ENCODE measurements at places on chromosomes 3 and 15.

DNA sequence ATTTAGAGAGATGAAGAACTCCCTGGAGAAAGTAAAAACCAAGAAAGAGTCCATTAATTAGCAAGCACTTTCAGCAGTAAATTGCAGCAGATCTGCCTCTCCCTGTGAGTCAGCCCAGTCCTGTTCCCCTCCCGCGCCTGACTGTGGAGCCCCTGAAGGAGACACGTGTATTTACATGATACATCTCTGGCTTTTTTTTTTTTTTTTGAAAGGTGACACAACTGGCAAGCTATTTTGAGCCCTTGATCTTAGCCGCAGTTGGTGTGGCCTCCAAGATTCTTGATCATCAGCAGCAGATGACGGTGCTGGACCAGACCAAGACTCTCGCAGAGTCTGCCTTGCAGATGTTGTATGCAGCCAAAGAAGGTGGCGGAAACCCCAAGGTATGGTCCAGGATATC lies 271.8 kb upstream of the TPM1 start:
- DNase-seq: no peak

DNA sequence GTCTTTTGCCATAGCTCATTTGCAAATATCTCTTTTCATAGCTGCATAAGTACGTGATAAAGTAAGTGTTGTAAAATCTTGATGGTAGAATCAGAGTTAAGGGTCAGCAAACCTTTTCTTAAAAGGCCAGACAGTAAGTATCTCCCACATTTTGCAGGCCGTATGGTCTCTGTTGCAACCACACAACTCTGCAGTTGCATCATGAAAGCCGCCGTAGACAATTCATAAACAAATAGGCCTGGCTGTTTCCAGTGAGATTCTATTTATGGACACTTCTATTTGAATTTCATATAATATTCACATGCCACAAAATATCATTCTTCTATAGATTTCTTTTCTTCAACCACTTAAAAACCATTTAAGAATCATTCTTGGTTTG lies 248.5 kb downstream of the TLE3 start:
- DNase-seq: no peak

DNA sequence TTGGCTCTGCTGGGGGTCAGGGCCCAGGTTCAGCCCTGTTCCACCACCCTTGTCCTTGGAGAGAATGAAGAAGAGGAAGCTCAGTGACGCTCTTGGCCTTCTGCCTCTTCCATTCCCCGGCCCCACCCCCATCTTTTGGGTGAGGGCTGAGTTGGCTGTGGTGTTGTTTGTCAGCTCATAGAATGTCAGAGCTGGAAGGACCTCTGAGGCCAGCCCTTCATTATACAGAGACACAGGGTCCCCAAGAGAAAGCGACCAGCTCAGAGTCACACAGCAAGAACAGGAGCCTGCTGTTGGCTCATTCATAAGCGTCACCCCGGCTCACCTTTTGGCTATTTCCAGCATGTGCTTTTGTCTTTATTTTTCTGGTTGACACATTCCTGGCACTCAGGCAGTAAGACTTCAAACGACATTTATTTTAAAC lies 68.2 kb downstream of the AAGAB start:
- DNase-seq: no peak

DNA sequence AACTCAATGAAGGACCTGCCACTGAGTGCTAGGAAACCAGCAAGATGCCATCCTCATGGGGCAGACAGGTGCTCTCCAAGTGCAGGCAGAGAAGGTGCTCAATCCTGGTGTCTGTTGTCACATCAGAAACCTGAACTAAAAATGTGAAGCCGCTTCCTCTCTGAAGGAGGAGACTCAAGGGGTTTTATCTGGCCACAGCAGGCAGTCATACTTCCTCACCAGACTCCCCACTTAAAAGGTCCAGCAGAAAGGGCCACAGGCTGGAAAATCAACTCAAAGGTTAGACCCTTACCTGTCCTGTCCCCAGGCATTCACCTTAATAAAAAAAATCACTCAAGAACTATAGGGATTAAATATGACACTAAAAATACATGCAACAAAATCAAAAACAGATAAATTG lies 4.8 kb downstream of the CCDC12 start:
- DNase-seq: no peak

DNA sequence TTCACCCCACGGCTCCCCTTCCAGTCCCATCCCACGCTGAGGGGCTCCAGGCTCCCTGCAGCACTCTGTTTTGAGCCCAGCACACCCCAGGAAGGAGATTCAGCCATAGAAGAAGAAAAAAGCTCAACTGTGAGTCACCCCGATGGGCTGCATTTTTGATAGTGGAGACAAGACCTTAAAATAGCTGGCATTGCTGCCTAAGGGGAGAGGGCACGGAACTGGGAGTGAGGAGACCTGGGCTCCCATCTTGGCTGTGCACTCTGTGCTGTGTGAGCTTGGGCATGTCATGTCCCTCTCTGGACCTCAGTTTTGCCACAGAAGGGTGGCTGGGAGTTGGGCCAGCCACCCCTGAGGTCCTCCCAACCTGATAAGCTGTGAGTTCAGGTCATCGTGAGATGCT lies 57.2 kb upstream of the SMAD6 start:
- DNase-seq: no peak

- DNase-seq: no peak
Measured at GRCh38 chr15:67833710-67834511, 5.9 kb downstream of the RNU6-1 start.

GRCh38 chr3:185112186-185112585 lies 40.7 kb downstream of the C3orf70 start:
- DNase-seq: no peak

- peak; percentile 78 for DNase-seq
Measured at GRCh38 chr3:31532587-31533168, at the start of gene STT3B. STT3B (plus strand) TSS chr3:31532925; CDS start chr3:31532999, 74 bp downstream.

DNA sequence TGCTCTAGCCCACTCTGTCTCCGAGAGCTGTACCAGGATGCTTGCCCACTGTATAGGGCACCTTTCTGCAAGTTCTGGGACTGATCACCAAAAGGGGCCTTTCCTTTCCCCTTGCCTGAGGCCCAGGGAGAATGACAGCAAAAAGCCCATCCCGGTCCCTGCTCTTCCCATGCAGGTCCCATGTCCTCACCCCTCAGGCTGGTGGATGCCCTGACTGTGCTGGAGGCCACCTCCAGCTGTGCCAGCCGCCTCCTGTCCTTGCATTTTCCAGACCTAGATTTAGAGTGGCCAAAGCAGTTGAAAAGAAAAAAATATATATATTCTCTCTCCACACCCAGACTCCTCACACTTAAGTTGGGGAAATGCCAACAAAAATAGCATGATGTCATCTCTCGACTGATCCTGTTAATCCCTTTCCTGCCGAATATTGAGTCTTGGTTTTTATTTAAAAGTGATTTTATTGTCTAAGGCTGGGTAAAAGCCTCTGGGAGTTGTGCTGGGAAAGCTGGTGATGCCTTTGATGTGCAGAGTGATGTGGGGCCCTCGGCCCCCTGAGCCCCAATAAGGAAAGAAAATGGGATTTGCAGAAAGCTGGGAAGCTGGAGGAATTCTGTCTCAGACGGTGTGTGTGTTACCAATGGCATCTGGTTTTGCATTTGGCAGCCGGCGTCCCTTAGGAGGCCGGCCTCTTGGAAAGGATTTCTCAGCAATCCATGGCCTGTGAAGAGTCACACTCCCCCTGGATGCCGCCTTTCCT lies 29.3 kb upstream of the TPM1 start:
- DNase-seq: no peak

DNA sequence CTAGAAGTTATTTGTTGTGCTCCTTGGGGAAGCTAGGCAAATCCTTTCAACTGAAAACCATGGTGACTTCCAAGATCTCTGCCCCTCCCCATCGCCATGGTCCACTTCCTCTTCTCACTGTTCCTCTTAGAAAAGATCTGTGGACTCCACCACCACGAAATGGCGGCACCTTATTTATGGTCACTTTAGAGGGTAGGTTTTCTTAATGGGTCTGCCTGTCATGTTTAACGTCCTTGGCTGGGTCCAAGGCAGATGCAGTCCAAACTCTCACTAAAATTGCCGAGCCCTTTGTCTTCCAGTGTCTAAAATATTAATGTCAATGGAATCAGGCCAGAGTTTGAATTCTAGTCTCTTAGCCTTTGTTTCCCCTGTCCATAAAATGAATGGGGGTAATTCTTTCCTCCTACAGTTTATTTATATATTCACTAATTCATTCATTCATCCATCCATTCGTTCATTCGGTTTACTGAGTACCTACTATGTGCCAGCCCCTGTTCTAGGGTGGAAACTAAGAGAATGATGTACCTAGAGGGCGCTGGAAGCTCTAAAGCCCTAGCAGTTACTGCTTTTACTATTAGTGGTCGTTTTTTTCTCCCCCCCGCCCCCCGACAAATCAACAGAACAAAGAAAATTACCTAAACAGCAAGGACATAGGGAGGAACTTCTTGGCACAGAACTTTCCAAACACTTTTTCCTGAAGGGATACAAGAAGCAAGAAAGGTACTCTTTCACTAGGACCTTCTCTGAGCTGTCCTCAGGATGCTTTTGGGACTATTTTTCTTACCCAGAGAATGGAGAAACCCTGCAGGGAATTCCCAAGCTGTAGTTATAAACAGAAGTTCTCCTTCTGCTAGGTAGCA lies 657 bp downstream of the PATL2 start:
- DNase-seq: peak; percentile 27

- DNase-seq: no peak
Measured at GRCh38 chr15:65962187-65962586, 92.9 kb downstream of the RAB11A start.

DNA sequence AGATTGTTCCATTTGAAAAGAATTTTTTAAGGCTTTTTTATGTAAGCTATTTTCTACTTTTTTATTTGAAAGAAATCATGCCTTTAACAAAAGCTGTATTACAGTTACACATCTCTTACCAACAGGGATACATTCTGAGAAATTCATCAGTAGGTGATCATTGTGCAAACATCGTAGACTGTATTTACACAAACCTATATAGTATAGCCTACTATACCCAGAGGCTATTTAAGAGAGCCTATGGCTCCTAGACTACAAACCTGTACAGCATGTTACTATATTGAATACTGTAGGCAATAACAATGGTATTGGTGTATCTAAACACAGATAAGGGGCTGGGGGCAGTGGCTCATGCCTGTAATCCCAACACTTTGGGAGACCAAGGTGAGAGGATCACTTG lies 43.1 kb downstream of the PEAK1 start:
- DNase-seq: no peak

GRCh38 chr3:137763594-137763938 lies 549 bp upstream of the SOX14 start:
- no peak for DNase-seq

- DNase-seq: peak; percentile 9
Measured at GRCh38 chr3:105367406-105368213, 901 bp downstream of the ALCAM start.

DNA sequence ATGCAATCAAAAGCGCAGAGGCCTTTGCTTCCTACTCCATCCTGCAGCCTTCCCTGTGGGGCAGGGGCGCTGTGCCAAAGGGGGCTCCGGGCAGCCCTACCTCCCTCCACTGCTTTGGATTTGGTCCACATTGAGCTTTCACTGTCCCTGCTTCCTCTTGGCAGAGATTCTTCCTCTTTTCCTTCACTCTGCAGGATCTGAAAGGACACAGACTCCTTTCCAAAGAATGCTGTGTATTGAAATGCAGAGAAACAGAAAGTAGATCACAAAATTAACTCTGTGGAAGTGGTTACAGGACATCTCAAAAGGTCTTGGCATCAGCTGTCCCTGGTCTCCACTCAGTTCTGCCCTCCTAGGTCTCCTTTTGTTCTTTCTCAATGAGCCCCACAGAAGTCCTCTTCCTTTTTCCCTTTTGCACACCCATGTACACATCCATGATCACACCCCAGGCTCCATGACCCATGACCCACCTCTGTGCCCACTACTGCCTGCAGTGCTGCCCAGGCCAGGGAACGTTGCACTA lies 64.1 kb downstream of the CCR1 start:
- DNase-seq: no peak

- no peak for DNase-seq
Measured at GRCh38 chr15:85837011-85837433, 42.3 kb upstream of the KLHL25 start.

DNA sequence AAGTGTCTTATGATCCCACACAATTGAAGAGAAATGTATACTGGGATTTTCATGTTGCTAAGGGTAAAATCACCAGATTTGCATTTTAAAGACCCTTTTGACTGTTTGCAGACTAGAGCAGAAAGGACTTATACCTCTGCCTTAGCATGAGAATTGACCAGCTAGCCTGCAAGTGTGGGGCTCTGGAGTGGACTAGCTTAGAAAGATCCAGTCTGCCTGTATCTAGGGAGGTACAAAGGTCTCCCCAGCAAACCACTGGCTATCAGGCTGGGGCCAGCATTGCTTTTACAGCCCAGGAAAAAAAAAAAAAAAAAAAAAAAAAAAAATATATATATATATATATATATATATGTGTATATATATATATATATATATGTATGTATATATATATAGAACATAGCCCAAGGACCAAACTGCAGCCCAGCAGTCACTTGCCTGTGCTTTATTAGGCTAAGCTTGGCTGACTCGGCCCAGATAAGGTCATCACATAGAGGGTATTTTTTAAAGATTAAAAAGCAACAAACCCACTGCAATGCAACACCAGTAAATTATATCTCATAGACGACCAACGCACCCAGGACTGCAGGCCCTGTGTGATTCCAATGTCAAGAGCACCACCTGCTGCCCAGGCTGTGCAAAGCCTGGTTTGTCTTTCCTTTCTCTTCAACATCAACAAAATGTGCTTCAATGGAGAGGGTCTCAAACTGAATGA lies 63.7 kb downstream of the DCLK3 start:
- no peak for DNase-seq

DNA sequence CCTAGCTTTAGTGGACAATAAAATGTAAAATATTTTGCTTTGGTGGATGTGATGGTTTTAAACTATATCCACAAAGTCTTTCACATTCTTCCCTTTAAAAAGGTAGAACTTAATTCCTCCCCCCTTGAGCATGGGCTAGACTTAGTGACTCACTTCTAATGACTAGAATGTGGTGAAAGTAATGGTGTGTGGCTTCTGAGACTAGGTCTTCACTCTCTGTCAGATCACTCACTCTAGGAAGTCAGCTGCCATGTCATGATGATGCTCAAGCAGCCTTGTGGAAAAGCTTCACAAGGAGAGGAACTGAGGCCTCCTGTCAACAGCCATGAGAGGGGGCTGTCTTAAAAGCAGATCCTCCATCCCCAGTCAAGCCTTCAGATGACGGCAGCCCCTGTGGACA lies 4.2 kb downstream of the LRRC2 start:
- no peak for DNase-seq

DNA sequence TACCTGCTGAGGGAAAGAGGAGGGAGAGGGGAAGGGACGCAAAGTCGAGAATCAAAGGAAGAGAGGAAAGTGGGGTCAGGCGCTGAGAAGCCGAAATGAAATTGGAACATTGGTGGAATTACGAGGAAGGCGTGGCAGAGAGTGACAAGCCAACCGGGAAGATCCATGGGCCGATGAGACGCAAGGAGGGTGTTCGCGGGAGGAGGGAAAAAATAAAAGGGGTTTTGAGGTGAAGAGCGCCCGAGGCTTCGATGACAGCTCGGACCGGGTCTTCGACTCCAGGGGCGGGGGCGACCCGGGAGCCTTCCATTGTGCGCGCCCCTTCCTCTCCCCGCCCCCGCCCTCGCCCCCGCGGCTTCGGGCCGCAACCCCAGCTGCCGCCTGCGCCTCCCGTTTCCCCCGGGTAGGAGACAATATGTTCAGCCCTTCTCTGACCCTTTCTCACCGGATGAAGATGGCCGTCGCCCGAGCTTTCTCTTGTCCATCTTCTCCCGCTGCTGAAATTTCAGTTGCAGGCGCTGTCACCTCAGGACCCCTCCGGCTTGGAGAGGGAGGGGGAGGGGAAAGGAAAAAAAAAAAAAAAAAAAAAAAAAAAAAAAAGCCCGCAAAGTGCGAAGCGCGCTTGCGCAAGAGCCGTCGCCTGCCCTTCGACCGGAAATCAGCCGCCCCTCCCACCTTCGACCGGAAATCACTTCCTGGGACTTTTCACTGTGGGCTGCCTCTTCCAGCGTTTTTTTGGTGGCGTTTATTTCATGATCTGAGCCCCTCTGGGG lies at the start of gene SENP7:
TSS of gene SENP7 (minus strand) at position 567 of the 773 bp plus-strand sequence. CDS start at position 485, 82 bp downstream.
- DNase-seq: peak; percentile 66

Measured in activated naive CD4-positive, alpha-beta T cell (primary cell).